ENCODE measurements at places on chromosomes 4 and X.

- no peak for DNase-seq
These were observed 97.1 kb downstream of the AFF1 start for GRCh38 chr4:87031920-87032319.

- no peak for DNase-seq
These were observed 790 bp upstream of the HHIP start for GRCh38 chr4:144645102-144645630.

DNA sequence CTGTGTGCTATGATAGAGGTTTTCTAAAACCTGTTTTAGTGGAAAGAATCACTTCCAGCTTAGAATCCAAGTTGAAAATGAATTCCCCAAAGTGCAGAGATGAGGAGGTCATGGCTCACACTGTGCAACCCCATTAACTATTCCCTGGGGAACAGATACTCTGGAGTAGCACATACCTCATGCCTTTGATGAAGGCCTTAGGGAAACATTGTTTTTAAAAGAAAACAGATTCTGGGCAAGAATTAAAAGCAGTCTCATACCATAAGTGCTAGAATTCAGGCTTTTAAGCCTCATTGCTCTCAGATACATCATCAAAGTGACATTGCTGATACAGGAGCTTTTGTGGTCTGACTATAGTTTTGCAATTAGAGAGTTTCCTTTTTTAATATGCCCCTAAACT is 115.1 kb downstream of the NDST4 start:
- DNase-seq = no peak

GRCh38 chr4:7063362-7063761 is 4.5 kb downstream of the GRPEL1 start:
- DNase-seq = no peak

GRCh38 chr4:41232406-41232805 is 18.1 kb upstream of the APBB2 start:
- DNase-seq = no peak

GRCh38 chrX:70133303-70134115 is at the start of gene IGBP1:
Gene IGBP1, plus strand, starts transcription at chrX:70133447. Its CDS starts 501 bp downstream, at chrX:70133948.
- peak; percentile 82 for DNase-seq

- no peak for DNase-seq
These were observed 75.4 kb downstream of the FAT4 start for GRCh38 chr4:125390126-125390525.

GRCh38 chrX:38357747-38358673 is 5.6 kb downstream of the OTC start:
- no peak for DNase-seq

GRCh38 chr4:68167166-68167565 is 37.5 kb upstream of the TMPRSS11F start:
- DNase-seq = no peak

- DNase-seq = peak; percentile 8
These were observed 103.5 kb upstream of the PLAC1 start for GRCh38 chrX:134761788-134762187.

- no peak for DNase-seq
These were observed 2.6 kb upstream of the BEX1 start for GRCh38 chrX:103066606-103067005.

- DNase-seq = no peak
These were observed 2.4 kb upstream of the CTAG2 start for GRCh38 chrX:154655786-154656185.

GRCh38 chr4:105135785-105136184 is 10.9 kb upstream of the TET2 start:
- DNase-seq = no peak

GRCh38 chrX:30495468-30495867 is 82.1 kb downstream of the TASL start:
- DNase-seq = no peak

GRCh38 chr4:38704622-38705154 is 40.7 kb downstream of the KLF3 start:
- no peak for DNase-seq

DNA sequence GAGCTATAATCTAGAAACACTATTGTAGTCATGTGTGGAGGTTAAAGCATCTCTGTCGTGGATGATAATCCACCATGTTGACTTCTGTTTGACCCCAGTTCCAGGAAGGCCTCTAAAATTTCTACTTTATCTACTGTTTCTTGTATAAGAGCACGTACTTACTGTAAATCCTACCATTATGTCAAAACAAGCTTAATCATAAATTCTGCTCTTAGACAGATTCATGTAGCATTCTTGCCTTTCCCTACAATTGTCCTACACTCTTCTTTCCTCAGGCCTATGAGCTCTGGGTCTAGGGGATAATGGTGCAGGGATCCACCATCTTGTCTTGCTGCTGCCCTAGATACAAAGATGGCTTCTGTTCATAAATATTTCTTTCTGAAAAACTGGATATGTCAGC is 2594.3 kb downstream of the ARAP2 start:
- DNase-seq = no peak

DNA sequence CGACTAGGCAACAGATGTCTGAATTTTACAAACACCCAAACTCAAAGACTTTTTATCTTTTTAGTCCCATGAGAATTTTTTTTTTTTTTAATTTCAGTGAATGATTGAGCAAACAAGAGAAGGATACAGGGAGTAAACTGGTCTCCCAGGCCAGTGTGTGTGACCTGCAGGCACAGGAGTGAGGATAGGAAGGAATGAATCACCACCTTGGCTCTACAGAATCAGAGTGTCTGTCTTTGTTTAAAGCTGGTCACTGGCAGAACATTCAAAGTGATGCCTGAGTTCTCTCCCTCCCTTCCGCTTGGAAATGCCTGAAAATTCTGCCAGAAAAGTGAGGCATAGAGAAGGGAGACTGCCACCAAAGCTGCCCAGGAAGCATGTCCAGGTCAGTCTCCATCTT is 69.5 kb downstream of the PARM1 start:
- no peak for DNase-seq

DNA sequence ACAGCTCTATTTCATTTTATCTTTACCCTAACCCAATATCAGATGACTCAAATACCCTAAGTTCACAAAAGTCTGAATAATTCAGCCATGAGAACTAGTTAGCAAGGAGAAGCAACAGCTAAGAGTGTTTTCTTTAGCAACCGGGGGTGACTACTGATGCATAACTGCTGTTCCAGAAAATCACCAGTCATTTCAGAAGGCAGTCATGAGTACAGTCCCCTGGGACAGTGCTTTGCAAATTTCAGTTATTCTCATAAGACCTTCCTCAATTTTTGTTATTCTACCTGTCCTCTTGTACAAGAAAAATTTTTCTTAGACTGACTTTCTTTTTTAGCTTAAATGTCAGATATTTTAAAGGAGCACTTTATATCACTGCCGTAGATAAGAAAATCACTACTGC is 16.4 kb downstream of the BANK1 start:
- DNase-seq = no peak

DNA sequence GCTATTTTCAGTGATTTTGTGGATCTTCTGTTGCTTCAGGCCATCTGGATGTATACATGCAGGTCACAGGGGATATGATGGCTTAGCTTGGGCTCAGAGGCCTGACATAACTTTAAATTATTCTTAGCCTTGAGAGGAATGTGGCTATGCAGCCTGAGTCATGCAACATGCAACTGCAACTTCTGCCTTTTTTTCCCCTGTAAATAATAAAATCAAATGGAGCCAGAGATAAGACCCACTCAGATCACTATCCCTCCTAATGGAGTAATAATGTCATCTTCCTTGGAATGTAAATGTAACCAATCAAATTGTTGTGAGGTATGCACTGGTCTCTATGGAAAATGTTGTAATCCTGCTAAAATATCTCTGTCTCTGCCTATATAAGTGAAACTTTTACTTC is 54.9 kb downstream of the MAGEB17 start:
- DNase-seq = no peak

DNA sequence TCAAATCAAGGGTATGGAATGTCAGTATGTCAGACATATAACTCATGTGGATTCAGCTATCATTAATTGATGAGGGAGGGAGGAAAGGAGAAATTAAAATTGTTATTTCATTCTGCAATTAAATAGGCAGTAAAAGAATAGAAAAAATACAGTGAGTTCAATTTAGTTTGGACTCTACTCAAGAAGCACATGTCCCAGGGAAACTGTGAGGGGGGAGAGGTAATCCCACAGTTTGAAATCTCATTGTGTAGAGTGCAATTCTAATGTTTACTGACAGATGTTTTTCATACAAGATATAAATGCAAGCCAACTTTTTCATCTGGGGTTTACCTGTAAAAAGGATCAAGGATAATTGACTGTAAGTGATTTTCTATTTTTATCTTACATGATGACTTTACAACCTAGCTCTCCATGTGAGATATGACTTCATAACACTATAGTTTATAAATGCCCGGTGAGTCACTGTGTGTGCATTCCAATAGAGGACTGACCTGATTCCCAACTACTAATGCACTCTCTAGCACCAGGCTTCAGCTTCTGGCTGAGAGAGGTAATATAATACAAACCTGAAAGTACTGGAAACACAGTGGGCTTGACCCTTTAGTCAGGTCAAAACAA is 35.2 kb upstream of the SCD5 start:
- no peak for DNase-seq

DNA sequence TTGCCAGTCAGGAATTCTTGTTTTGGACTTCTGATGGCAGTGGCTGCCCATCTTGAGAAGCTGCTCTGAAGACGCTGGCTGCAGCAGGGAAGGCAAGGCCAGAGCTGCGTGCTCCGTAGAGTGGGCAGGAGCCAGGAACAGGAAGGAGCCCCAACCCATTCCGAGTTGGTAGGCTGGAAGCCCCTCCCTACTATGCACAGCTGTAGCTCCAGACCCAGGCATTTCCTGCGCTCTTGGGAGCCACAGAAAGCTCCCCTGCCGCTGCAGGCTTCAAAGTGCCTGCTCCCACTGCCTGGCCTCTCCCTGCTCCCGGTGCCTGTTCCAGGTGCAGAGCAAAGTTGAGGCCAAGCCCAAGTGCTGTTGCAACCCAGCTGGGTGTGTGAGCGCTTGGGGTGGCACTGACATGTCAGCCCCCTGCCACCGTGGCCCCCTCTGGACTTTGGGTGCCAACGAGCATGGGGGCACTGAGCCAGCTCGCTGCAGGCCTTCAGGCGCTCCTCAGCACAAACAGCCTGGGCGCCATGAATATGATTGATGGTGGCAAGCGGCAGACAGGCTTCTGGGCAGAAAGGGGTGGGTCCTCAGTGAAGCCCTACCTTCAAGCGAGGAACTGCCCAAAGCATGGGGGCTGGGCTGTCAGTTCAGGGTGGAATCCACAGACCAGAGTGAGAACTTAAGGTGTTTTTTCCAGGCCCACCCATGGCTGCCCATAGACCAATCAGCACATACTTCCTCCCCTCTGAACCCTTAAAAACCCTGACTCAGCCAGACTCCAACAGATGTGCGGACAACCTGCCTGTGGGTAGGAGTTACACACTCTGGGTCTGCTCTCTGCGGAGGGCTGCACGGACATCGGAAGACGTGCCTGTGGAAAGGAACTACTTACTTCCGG is 677.2 kb upstream of the INTU start:
- DNase-seq = no peak

GRCh38 chr4:122711919-122712318 is 20.6 kb upstream of the BBS12 start:
- DNase-seq = no peak

GRCh38 chr4:134687646-134688628 is 486.3 kb upstream of the PABPC4L start:
- DNase-seq = no peak

DNA sequence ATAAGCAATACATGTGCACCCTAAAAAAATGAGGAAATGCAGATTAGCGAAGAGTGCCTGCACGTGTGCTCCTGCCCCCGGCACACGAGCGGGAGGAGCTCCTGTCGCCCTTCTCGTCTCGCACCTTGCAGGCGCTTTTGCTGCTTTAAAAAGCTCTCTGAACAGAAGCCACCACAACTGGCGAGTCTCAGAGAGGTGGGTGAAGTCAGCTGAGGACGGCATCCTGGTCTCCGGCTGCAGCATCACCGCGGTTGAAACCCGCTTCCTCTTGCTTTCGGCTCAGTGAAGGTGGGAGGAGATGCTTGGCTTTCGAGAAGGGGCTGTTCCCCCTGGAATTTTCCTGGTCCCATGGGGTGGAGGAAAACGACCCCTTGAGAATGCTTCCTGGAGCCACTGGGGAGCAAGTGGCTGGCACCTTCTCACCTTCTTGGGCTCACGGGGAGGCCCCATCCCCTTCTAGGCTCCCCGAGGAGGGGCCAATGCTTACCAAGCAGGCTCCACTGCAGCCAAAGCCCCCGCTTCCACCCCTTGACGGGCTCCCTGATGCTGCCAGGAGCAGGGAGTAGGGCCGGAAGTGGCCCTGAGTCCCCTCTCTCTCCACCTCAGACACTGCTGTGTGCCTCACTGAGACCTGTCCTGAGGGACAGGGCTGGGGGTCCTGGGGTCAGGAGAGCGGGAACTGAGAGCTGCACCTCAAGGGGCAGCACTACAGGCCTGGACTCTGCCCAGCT is 29.2 kb upstream of the MXD4 start:
- peak; percentile 73 for DNase-seq

DNA sequence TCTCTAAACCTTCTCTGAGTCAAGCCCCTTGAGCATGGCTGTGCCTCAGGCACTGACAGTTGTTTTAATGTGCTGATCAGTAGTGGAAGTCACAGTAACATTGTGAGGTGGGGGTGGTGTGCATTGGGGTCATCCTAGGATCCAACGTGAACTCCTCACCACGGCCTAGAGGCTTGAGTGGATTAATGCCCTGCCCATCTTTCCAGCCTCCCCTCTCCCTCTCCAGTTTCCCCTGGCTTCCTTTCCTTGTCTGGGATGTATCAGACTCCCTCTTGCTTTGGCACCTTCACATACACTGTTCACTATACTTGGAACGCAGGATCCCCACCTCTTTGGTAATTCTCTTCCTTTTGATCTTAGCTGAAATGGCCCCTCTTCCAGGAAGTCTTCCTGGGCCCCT is 13.3 kb upstream of the PJA1 start:
- no peak for DNase-seq

DNA sequence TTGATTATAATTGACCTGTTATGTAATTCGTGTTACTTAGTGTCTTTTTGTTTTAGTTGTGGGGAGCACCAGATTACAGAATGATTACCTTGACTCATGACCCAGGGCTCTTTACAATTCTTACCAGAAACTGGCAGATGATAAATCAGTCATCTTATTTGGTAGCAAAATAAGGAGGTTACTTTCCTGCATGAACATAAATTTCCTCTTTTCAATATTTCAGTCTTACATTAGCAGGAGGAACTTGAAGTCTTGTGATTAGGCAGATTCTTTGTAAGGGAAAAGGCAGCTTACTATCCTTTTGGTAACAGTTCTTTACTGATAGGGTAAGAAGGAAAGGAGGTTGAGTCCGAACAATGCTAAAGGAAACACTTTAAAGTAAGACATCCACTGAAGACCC is 26.0 kb upstream of the SLC25A5 start:
- no peak for DNase-seq

DNA sequence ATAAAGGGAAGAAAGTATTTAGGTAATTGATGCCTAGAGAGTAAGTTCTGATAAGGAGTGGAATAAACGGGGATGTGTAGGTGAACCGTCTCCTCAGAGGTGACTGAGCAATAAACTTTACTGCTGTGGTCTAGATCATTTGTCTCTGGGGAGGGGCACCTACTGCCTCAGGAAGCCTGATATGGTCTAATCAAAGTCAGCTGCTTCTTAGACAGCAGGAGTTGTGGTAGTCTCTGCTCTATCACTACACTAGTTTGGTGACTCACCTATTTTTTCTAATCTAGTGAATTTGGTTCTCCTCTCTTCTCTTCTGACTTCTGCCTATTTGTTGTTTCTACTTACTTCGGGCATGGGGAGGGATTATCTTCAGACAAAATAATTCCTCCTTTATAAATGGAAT is 95.1 kb upstream of the STIM2 start:
- no peak for DNase-seq

GRCh38 chr4:134747108-134747805 is 545.7 kb upstream of the PABPC4L start:
- DNase-seq = no peak

- DNase-seq = no peak
These were observed 66.5 kb downstream of the CHRNA9 start for GRCh38 chr4:40401631-40402030.

GRCh38 chr4:148022975-148023374 is 291.1 kb downstream of the ARHGAP10 start:
- DNase-seq = no peak
